ENCODE measurements at places on chromosomes 4 and X.

DNA sequence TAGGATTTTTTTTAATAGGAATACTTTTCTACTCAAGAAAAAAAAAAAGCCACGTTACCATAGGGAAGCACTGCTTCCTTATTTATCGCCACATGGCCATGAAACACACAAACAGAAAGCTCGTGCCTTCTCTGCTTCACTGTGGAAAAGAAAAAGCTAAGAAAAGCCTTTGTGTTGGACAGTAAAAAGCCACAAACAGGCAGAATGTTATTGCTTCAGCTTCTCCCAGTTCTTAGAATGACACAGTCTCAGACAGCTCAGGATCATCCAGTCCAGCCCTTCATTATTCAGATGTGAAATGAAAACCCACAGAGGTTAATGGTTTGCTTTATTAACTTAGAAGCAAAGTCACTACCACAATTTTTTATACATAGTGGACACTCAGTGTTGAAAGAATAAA lies 181.6 kb upstream of the NOCT start:
- DNase-seq: no peak

GRCh38 chrX:9500584-9500983 lies 35.7 kb downstream of the TBL1X start:
- DNase-seq: no peak

- no peak for DNase-seq
These were observed 10.7 kb upstream of the SMIM10L2A start for GRCh38 chrX:135410861-135411627.

GRCh38 chr4:126533146-126533805 lies 1099.5 kb upstream of the INTU start:
- DNase-seq: no peak

- peak; percentile 10 for DNase-seq
These were observed 6.3 kb upstream of the SORCS2 start for GRCh38 chr4:7186031-7186430.

- DNase-seq: no peak
These were observed 17.2 kb downstream of the SLC39A8 start for GRCh38 chr4:102328045-102328444.

GRCh38 chr4:123649250-123649644 lies 252.7 kb downstream of the SPRY1 start:
- no peak for DNase-seq

DNA sequence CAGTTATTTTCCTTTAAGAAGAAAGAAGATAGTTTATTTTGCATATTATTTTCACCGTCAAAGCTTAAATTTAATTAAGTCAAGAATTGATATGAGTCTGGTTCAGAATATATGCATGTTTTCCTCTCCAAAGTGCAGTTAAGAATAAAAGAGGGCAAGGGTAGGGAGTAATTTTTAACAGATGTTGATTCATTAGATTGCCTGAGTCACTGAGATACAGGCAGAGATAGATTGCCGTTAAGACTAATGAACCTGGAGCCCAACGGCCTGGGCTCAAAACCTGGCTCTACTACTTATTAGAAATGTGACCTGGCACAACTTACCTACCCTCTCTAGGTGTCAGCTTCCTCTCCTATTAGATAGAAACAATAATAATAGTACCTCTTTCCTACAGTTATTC lies 1037.4 kb upstream of the PABPC4L start:
- no peak for DNase-seq

DNA sequence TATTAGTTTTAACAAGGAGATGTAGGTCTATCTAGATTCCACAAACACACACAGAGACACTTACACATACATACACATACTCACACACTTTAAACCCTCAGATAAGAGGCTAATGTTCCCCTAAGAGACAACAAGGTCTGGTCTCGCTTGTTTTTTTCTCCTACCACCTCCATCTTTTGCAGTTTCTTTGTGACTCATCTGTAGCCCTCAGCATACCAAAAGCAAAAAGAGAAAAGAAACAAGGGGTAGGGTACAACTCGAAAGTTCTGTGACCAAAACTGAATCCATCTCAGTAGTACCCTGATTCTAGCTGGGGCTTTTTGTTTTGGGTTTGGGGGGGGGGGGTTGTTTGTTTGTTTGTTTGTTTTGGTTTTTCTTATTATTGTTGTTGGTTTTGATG lies 12.2 kb upstream of the EXOSC9 start:
- DNase-seq: no peak

DNA sequence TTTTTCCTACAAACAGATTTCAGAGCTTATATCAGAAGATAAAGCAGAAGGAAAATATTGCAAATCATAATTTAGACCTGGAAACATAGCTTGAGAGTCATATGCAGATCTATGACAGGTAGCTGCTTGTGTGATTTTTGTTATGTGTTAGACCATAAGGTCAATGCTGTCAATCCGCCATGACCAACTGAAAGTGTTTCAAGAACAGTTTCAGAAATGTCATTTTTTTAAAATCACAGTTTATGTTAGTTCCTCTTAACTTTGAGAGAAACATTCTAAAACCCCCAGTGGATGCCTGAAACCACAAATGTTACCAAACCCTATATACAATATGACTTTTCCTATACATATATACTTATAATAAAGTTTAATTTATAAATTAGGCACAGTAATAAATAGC lies 391.3 kb upstream of the FAM241A start:
- no peak for DNase-seq

- no peak for DNase-seq
These were observed 7.3 kb upstream of the DTHD1 start for GRCh38 chr4:36274158-36274557.

GRCh38 chrX:5549512-5549911 lies 679.2 kb downstream of the NLGN4X start:
- no peak for DNase-seq

GRCh38 chrX:11537141-11537540 lies 128.6 kb downstream of the ARHGAP6 start:
- no peak for DNase-seq

DNA sequence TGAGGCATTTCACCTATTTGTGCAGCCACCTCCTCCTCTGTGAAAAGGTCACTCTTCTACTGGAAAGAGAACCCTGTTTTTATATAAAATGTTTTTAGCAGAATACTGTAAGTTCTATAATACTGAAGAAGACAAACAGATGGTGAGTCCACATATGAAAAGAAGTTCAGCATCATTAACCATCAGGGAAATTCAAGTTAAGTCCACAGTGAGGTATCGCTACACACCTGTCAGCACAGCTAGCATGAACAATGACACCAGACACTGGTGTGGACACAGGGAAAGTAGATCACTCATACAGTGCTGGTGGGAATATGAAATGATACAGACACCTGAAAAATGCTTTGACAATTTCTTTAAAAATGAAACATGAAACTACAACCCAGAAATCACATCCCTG lies 133.0 kb downstream of the MAD2L1 start:
- DNase-seq: no peak

DNA sequence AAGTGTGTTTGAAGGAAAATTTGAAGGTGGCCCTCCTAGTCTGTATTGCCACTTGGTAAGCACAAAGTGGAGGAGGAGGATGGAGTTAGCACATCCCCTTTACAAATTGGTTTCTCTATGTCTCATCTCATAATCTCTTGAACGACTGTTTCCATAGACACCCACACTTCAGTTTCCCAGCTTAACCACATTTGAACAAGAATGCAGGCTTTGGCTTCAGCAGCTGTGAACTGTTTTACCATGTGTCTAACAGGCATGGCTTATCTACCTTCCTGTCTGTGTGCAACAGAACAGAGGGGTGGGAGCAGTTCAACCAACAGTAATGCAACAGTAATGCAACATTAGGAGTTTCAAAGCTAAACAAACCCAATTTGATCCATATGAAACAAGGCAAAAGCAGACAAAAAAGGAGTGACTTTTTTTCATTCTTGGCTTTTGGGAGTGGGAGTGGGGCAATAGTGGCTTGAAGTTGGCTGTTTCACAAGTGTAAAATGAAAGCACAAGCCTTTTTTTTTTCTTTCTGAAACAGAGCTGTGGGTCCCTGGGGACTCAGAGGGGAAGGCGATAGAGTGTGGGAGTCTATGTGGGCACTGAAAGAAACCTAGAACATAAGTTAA lies 108.0 kb downstream of the ITM2A start:
- DNase-seq: peak; percentile 55

DNA sequence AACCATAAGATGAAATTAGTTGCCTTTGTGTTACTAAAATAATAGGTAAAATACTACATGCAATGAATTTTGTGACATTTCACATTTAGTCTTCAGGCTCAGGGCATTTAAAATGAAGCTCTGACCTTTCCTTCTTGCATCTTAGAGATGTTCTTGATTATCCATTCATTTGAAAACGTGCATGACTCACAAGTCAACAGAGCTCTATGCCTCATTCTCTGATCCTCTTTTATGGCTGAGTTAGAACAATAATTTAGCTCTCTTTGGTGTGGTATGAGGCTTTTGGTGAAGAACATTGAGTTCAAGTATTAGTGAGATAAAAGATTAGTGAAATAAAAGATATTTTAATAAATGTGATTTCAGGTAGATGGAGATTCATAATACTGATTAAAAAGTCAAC lies 66.5 kb downstream of the TIGD2 start:
- no peak for DNase-seq

DNA sequence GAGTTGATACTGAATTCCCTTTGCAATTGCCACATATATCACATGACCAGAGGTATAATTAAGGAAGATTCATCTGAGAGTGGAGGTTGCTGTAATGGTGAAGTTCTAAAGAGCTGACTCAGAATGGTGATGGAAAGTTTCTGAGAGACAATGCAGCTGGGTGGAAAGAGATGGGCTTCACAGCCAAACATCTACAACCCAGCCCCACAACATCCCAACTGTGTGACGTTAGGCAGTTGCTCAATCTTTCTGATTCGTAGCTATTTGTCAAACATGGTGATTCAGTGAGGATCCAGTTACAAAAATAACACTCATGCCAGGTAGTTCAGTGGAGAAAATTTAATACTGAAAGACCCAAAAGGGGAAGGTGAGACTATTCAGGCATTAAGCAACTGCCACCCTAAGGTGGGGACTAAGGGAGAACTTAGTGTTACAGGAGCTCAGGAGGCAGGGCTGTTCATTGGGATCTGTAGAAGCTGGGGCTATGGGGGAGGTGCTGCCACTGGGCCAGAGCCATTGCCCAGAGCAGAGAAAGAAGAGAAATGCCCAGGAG lies 6.9 kb upstream of the AFF1 start:
- DNase-seq: no peak

- no peak for DNase-seq
These were observed 71.7 kb downstream of the FANCB start for GRCh38 chrX:14801136-14801535.

- DNase-seq: no peak
These were observed 68.8 kb downstream of the ARFIP1 start for GRCh38 chr4:152848508-152848907.

DNA sequence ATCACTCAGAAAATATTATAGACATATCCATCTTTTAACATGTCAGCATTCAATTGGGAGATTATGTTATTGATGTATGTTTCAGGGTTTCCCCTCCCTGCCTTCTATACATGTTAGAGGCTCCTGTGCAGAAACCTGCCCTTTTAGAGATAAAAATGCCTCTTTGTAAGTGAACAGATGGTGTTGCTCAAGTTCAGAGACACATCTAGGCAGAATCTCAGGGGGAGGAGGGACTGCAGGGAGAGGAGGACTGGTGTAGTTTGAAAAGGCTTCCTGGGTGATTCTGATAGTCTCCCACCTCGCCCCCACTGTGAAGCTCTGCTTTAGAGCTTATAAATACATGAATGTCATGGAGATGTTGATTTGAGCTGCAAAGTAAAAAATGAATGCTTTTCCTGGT lies 12.0 kb upstream of the UNC5C start:
- DNase-seq: no peak

- no peak for DNase-seq
These were observed 547.0 kb downstream of the STIM2 start for GRCh38 chr4:27407616-27408015.

- peak; percentile 27 for DNase-seq
These were observed 132.5 kb upstream of the NHS start for GRCh38 chrX:17242470-17242869.

DNA sequence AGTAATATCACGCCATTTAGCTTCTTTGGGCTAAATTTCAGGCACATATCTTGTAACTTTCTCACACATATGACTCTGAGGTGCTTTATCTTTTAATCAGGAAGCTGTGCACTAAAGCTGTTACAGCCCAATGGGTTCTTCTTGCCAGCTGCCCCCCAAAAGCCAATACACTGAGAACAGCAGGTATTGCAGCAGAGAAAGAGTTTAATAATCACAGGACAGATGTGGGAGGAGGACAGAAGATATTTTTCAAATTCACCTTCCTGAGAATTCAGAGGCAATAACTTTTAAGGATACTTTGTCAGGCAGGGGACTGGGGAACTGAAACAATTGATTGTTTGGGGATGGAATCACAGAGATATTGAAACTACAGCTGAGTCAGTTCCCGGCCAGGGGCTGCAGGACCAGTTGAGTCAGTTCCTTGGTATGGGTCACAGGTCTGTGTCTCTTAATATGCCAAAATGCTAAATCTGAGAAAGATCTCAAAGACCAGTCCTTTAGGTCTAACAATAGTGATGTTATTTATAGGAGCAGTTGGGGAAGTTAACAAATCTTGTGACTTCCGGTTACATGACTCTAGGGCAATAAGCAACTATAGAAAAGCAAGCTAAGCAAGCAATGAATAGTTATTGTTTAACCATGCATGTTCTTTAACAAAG lies 28.1 kb downstream of the DDIT4L start:
- DNase-seq: no peak

DNA sequence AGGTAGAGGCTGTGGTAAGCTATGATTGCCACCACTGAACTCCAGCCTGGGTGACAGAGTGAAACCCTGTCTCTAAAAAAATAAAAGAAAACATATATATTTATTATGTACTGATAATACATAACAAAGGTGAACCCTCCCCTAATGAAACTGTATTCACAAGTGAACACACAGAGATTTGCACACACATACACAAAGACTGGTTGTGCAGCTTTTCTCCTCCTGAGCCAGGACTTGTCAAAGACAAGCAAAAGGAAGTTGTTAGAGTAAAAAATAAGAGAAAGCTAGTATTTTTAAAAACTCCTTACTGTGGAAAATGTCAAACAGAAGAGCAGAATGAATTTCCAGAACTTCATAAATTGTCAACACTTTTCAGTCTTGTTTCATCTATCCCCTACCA lies 1.5 kb upstream of the GRSF1 start:
- no peak for DNase-seq

- DNase-seq: no peak
These were observed 78.3 kb downstream of the FHDC1 start for GRCh38 chr4:153014460-153014859.

DNA sequence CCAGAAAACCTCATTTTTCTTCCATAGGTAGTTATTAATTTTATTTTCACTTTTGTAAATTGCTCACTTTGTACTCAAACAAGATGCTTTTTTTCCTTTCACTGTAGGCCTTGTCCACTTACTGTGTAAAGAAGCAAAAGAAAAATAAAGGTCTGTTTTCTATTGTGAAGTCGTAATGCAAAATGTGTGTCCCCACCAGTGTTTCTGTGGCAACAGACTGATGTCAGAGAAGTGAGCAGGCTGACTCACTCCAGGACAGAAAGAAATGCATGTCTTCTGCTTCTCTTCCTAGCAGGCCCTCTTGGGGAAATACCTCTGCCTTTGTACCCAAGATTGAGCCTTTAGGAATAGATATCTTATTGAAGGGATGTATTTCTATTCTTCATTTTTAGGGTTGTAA lies 30.3 kb downstream of the INPP4B start:
- DNase-seq: no peak

Data from CD4-positive, alpha-beta T cell treated with Interleukin-17A for 4 hours (primary cell).